Right hindlimb (tissue), 1 donor: ENCODE measurements at places on chromosomes 4 and X.

DNA sequence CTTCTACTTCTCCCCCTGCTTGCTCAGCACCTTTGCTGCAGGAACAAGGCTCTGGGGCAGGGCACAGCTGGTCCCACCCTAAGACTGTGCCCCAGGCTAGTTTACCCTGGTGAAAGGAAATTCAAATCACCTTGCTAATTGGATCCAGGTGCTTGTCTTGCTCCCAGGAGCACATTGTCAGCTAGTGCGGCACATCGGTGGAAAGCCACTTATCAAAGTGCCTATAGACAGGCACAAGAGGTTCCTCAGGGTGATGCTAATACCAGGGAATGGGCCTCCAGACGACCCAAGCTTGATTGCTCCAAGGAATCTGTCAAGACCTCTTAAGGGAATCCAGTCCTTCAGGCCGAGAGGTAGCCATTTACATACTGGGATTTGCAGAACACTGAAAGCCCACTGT lies 64.5 kb upstream of the PRPS1 start:
- DNase-seq = no peak

DNA sequence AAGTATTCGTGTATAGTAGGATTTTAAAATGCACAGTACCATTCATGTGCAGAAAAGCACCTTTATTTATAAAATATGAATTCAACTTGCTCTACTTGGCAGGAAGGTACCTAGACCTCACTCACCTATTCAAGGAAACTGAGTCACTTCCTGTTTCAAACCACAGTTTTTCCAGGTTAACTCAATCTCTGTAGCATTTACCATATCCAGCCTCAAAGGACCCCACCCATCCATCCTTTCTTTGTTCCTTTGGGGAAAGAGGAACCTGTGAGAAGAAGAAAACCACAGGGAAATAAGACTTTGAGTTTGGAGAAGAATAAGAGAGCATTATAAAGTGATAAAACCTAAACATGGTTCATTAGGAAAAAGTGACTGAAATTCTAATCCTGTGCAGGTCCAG lies 250.7 kb downstream of the CBR4 start:
- no peak for DNase-seq

GRCh38 chr4:22814906-22815305 lies 122.2 kb downstream of the GBA3 start:
- no peak for DNase-seq

GRCh38 chr4:142922720-142923119 lies 76.6 kb upstream of the INPP4B start:
- DNase-seq = no peak

DNA sequence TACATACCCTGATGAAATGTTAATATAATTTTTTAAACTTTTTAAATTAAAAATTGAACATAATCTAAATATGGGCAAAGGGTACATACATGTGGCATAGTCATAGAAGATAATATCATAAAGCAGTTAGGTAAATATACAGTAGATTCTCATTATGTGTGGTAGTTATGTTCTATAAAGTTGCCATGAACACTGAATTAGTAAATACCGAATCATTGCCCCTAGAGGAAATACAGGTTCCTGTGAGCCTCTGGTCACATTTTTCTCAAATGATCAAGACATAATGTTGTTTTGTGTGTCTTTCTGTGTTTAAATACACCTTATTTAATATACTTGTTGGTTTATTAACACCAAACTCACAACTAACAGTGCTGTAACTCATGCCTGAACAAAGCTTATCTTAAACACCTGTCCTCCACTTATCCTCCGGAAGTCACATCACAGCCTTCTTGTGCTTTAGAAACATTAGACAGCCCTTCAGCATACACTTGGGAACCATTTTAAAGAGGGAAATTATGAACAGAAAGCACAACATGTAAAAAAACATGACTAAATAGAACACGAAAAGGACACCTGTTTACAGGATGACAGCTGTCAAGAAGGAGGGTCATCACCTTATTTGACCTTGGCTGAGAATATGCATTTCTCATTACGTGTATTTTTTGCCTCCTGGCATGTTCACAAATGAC lies 169.4 kb upstream of the NAP1L5 start:
- DNase-seq = no peak
